Caco-2 (cell line): ENCODE measurements at places on chromosomes 2 and 18. TPM values are rescaled to one million over a fixed set of nuclear protein-coding genes. Genes with fewer than 3 reads are reported as not detected.
A peak's percentile ranks its signal among the peaks of the same experiment; 100 is the strongest.

Gene SKOR2
- total RNA-seq: not detected in 2 replicates

Gene DSEL
- total RNA-seq: 0.16 and 0.18 TPM in 2 replicates

DNA sequence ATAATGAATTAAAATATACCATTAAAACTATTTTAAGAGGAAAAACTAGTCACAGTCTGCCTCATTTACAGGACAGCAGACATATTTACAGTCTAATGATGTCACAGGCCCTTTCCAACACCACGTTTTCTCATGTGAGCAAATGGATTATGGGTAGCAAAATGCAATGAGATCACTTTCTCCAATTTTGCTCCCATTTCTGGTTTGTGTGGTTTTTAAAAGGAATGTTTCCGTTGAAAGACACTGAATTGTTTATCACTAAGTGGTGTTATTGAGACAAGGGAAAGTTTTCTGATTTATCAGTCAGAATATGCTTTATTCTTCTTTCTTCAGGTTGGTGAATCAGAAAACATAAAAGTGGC, 11.4 kb upstream of the NR4A2 start:
- H3K4me1 ChIP-seq: peaks cover 9% of the 10 kb centered on the region; the same call in 1 of the 2 replicates
- no peak overlapping the region for H3K4me3 ChIP-seq
- H3K27me3 ChIP-seq: no peaks in the 10 kb centered on the region

DNA sequence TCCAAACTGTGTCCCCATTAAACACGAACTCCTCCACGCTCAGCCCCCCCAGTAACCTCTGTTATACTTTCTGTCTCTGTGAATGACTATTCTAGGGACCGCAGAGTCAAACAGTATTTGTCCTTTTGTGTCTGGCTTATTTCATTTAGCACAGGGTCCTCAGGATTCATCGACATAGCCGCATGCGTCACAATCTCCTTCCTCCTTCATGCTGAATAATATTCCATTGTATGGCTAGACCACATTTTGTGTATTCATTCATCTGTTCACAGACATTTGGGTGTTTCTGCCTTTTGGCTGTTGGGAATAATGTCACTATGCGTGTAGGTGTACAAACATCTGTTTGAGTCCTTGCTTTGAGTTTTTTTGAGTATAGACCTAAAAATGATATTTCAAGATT, 80.9 kb downstream of the SH3RF3 start:
- no peaks in the 10 kb centered on the region for H3K36me3 ChIP-seq
- no peak overlapping the region for H3K27ac ChIP-seq
- DNase-seq: no peak
- no peaks in the 10 kb centered on the region for H3K27me3 ChIP-seq
- no peaks in the 10 kb centered on the region for H3K4me1 ChIP-seq

DNA sequence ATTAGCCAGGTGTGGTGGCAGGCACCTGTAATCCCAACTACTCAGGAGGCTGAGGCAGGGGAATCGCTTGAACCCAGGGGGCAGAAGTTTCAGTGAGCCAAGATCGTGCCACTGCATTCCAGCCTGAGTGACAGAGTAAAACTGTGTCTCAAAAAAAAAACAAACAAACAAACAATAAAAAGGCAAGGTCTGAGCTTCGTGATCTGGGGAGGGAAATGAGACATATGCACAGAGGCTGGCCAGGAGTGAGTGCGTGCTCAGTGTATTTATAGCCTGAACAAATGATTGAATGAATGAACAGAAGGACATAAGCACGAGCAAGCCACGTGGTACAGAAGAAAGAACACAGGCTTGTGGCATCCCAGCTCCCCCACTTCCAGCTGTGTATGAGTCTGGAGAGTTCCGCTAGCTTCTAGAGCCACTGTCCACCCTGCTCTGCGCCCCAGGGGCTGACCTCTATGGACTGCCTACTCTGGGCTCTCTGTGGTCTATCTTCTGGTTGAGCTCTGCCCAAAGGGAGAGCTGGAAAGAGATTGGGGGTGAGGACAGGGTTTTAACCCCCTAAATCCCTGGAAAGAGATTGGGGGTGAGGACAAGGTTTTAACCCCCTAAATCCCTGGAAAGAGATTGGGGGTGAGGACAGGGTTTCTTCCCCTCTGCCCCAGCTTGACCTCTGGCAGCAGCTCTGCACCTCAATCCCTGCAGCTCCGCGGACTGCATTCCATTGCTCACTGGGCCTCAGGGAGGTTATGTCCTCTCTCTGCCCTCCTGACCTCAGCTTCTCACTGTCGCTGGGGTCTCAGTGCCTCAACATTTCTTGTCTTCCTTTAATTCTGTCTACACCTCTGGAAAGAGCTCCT, 11.0 kb upstream of the ROCK2 start:
- DNase-seq: no peak
- H3K4me3 ChIP-seq: no peak overlapping the region
- no peaks in the 10 kb centered on the region for H3K27me3 ChIP-seq
- H3K27ac ChIP-seq: peak overlapping the region; percentile 93
- no peaks in the 10 kb centered on the region for H3K36me3 ChIP-seq
